ENCODE measurements at places on chromosomes 7 and 10.

GRCh38 chr10:84996580-84996979, 668.2 kb downstream of the CCSER2 start:
- no peak for DNase-seq

GRCh38 chr7:100434297-100435144, 1.8 kb downstream of the PPP1R35 start:
- DNase-seq, result no peak

DNA sequence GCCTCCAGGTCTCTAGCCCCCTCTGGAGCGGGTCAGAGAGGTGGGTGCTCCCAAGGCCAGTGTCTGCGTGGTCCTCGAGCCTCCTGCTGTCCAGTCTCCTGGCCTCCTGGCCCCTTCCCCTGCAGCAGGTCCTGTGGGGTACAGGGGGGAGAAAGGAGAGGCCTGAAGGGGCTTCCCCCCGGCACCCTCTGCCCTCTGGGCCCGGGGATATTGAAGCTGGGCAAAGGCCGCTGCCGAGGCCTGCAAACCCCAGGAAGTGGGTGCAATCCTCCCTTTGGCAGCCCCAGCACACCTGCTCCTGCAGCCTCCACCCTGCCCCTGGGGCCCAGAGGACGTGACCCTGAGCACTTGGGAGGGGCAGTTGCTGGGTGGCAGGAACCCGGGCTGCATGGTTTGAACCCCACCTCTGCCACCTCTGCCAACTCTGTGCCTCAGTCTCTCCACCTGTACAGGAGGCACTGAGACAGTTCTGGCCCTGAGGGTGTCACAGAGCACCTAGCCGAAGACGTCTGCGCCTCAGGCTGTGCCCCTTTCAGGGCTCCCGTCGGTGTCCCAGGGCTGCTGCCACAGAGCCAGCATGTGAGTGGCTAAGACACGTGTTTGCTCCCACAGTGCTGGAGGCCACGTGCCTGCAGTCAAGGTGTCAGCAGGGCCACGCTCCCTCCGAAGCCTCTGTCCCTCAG, 59.1 kb upstream of the INPP5A start:
- DNase-seq, result no peak

- no peak for DNase-seq
These were observed 348.8 kb downstream of the GALNT17 start for GRCh38 chr7:71480791-71481190.

- DNase-seq, result no peak
These were observed 122.0 kb upstream of the PRKCQ start for GRCh38 chr10:6702030-6702429.

DNA sequence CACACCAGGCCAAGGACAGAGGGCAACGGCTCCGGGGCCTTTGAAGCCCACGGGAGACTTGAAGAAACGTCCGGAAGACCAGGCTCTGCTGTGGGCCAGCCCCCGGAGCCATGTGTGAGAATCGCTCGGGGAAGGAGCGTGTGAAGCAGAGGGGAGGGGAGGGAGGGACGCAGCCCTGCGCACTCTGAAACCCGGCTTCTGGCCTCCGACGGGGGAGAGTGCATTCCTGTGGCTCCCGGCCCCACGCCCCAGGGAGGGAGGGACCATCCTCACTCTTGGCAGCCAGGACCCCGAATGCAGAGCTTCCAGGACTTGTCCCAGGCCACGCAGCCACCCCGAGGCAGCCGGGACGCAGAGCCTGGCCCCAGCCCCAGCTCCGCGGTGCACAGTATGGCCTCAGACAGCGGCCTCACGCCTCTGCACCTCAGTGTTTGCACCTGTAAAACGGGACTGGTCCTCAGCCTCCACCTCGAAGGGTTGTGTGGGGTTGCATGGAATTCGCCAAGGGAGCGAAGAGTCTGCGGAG, 67.4 kb downstream of the PDGFA start:
- DNase-seq, result no peak

DNA sequence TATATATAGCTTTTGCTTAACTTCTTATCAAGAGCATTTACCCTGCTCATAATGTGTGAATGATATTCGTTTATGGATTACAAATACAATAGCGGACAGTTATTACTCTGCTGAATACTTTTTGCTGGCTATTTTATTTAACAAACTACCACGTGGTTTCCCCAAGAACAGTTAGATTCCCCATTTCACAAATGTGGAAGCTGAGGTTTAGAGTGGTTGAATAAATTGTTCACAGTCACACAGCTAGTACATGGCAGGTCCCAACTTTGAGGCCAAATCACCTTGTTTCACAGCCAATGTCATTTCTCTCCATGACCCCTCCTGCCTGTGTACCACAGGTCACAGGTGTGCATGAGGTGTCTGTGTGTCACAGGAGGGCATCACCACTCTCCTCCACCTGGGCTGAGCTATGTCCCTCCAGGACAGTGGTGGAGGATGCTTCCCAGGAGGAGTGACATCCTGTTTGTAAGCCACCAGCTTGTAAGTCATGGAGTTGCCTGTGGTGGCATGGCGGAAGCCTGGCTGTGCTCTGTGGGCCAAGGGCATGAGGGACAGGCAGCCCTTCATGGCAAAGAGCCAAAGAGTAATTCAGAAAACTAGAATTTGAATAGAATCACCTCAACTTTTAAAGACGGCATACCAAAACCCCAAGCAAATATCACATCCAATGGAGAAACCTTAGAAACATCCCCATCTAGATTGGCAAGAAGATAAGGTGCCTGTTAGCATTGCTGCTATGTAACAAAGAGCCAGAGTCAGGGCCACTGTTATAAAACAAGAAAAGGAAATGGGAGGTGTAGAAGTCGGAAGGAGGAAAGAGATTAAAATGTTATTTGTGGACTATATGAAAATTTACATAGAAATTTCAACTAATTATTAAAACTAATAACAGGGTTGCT, 51.9 kb downstream of the AOC1 start:
- no peak for DNase-seq
